Non-pigmented ciliary epithelial cell (primary cell): ENCODE measurements at places on chromosomes 5 and 9.

GRCh38 chr9:82308836-82309235 is 320.3 kb downstream of the SPATA31D1 start:
- no peak for DNase-seq

GRCh38 chr5:153765987-153766386 is 272.7 kb downstream of the FAM114A2 start:
- no peak for DNase-seq

- DNase-seq: peak; percentile 38
Observed at GRCh38 chr9:34379334-34380033, 2.8 kb upstream of the MYORG start.

DNA sequence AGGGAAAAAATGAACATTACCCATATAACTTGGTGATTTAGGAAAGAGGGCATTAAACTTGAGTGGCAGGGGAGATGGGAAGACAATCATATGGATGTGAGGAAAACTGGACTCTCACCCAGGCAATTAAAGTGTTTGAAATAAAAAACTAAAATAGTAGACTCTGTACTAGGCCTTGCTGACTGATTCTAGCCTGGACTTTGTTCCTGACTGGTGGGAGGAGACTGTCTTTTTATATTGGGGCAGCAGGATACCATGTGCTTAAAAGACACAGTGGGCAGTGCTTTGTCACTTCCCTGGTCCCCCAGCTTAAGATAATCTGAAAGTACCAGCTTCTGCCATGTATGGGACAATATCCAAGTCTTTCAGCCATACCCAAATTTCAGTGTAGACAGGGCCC is 107.0 kb downstream of the ACTL7B start:
- DNase-seq: no peak

GRCh38 chr5:87048156-87048555 is 219.5 kb upstream of the RASA1 start:
- no peak for DNase-seq

- no peak for DNase-seq
Observed at GRCh38 chr5:83608122-83608521, 112.5 kb downstream of the HAPLN1 start.

- DNase-seq: peak; percentile 76
Observed at GRCh38 chr9:36074870-36075532, 38.3 kb downstream of the RECK start.

- DNase-seq: no peak
Observed at GRCh38 chr9:22343218-22343611, 103.4 kb upstream of the DMRTA1 start.

DNA sequence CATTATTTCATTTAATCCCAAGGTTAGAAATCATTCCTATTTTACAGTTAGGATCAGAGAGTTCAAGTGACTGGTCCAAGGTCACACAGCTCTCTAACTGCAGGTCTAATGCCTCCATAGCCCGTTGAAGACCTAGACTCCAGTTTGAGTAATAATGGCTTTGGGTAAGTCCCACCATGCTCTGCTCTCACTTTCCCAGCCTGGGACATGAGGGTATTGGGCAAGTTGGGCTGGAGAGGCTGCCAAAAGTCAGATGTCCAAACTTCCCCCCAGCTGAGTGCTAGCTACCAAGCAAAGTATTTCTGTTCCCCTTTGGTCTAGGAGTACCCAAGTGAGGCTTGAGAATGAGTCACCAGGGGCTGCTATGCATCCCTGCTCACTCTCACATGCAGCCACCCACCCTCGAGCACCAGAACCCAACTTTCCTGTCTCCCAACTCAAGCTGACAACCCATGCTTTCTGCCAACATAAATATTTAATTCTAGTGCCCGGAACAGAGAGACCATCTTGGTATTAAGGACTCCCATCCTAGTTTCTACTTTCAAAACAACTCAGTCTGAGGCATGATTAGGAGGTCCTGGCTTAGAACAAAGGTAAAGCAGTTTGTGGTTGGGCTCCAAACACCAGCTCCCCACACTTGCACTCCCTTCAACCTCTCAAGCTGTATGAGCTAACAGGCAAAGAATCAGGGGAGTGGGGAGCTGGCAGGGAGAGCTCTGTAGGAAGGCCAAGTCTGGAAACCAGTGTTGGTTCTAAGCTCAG is 236.5 kb upstream of the TRIM32 start:
- peak; percentile 41 for DNase-seq

DNA sequence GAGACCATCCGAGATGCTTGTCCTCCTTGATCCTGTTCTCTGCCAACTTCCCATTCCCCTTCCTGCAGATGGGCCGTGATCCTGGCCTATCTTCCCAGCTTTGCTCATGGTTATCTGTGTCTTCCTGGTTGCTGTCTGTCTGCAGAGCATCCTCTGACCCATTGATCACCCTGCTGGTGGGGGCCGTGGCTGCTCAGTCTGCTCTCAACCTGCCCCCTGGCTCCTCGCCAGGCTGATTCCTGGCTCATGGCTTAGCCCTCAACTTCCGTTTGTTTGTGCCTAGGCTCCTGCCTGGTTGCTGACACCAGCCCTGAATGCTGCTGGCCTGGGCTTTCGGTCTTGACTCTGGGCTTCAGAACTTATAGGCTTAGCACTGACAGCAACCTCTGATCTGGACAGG is 67.1 kb upstream of the SMIM15 start:
- DNase-seq: no peak

GRCh38 chr9:131366761-131367401 is 27.0 kb upstream of the PRRC2B start:
- no peak for DNase-seq

DNA sequence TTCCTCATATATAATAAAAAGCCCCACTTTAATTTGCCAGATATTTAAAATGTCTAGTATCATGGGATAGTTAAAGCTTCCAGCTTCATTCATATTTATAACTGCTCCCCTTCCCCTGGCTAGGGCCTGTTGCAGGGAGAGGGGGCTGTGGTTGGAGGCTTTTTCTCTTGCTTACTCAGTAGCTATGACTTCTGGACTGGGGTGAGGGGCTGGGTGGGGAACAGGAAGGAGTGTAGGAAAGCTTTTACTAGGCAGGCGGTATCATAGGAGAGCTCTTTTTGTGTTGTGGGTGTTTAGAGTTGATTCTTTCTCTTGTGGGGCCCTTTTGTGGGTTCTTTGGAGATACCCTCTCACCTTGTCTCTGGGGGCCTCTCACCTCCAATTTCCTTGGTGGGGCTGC is 39.4 kb downstream of the PIP5K1B start:
- DNase-seq: no peak

- no peak for DNase-seq
Observed at GRCh38 chr9:89822996-89823395, 218.2 kb downstream of the GADD45G start.

DNA sequence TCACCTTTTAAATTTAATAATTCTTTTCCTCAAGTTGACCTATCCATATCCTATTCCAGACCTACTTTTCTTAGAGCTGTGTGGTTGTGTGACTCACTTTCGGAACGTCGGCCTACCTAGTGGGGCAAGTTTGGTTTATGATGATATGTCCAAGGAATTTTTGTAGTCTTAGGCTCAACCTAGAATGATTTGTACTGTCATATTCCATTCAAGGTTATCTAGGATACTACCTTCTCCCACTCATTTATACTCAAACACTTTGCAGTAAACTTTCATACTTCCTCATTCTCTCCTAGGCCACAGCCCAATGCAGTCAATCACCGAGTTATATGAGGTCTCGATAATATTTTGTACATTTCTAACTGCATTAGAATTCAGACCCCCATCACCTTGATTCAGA is 61.9 kb downstream of the PIK3R1 start:
- DNase-seq: peak; percentile 65
